CD4-positive, alpha-beta T cell treated with Interleukin-4 for 1 hour (primary cell): ENCODE measurements at places on chromosomes 13 and 19.

DNA sequence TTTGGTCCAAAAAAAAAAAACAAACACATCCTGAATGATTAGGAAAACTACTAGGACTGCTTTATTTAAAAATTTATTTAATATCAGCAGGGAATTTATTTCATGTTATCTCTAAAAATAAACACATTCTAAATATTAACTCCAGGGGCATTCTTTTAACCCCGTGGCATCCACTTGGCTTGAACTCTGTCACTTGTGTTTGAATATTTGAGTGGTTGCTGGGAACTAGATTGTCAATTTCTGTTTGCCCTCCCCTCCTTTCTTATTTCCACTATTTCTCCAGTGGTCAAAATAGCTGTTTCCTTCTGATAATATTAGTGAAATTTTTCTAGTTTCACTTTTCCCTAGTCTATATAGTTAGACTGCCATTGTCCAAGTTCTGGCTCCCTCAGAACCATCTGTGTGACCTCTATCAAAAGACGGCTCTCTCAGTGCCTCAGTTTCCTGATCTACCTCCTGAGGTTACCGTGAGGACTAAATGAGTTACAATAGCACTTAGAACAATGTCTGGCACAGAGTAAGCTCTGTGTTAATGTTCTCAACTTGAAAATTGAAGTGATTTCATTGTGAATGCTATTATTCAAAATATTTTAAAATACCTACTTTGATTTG lies 107.3 kb downstream of the FGF14 start:
- no peak for DNase-seq

- DNase-seq = no peak
Measured at GRCh38 chr13:31538067-31539042, 201.0 kb upstream of the RXFP2 start.

DNA sequence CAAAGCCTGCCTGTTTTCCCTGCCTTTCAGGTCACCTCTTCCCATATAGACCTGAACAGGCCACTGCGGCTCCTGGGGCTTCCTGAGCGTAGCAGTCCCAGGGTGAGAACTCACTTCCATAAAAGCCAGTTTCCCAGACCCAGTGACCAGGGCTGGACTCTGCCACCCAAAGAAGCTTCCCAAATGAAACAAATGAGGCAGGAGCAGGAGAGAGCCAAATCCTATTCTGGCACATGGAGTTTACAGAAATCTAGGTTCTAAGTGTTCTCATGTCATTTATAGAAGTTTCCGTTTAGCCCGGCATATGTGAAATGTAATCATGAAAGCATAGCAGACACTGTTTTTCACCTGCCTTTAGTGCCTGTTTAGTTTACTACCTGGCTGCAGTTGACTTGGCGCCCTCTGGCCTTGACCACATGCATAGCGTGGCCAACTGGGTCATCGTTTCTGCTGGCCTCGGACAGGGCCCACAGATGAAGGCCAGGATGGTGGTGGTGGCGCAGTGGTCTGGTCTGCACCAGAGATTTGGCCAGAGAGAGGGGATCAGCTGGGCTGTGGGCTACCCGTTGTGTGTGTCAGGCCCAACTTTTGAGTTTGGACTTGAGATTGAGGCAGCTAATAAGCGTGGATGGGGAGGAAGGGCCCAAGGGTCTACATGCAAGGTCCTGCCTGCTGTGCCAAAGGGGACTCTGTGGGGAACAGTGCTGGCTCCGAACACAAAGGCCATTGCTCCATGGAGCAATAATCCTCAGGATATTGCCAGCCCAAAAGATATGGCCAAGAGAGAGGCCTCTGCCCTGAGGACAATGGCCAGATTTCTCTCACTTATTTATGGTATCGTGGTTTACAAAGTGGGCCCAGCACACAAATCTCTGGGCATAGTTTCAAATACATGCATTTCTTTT lies 43.3 kb downstream of the NFIX start:
- DNase-seq = no peak

DNA sequence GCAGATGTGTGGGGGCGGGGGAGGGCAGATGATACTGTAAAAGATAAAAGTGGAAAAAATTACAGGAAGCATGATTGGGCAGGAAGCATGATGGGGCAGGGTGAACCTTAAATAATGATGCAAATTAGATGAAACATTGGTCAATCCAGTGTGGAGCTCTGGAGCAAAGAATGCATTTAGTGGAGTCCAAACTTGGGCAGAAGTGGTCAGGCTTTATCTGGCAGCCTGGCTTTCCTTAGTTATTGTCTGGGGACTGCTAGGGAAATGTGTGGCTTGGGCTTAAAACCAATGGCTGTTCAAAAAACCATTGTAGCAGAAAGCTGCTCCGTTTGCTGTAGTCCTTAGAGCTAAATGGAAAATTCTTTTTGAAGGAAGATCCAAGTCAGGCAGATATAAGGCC lies 1077.3 kb upstream of the MIR17HG start:
- no peak for DNase-seq

DNA sequence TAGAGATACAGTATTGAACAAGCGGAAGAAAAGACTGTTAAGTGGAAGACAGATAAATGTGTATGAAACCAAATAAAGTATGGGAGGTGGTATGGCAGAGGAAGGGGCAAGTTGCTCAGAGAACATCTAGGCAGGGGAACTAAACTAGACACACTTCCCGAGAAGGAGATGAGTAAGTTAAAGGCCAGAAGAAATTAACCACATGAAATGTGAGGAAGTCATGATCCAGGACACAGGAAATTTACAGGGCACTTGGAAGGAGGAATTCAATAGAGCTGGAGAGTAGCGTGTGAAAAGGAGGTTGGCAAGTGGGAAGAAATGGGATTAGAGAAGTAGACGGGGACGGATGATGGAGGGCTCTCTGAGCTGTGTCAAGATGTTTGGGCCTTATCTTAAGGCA lies 208.8 kb downstream of the COG6 start:
- no peak for DNase-seq

DNA sequence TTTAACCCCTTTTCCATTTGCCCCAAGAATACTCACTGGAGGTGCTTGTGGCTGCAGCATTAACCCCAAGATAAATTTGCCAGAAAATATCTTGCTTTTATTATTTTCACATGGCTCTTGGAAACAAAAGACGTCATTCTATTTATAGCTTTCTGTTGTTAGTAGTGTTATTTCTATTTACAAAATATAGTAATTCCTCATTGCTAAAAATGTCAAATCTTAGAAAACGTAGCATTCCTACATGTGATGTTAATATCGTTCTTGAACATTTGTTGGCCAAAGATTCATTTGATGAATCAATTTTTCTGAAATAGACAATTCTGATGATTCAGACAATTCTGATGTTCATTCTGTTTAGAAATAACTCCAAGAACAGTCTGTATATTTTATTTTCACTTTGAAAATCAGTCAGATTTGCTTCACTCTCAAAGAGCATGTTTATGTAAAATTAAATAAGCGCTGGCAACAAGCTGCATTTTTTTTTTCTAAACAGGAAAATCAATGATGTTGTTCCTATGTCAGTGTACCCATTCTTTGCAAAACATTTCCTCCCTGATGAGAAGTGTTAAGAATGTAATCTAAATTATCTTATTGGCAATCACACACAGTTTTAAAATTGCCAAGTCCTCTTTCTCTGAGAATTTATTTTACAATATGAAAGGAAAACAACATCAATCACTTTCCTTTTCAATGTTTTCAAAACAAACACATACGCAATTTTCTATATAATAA lies 334.0 kb downstream of the KCTD12 start:
- DNase-seq = no peak

DNA sequence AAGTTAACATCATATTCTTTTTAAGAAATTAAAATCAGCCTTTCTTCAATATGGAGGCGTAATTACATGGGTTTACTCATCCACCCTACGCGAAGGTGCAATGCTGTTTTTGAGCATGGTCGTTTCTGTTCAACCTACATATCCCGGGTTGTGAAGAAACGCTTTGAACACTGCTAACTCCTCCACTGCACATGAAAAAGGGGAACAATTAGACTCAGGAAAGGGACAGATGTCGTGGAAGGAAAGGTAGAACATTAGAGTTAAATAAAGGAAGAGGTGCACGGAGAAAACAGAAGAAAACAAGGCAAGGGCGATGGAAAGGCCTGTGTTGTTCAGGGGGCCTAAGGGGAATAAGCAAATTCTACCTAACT lies 4.1 kb downstream of the ZIC5 start:
- no peak for DNase-seq

- no peak for DNase-seq
Measured at GRCh38 chr13:108728370-108728769, 99.0 kb downstream of the MYO16 start.

DNA sequence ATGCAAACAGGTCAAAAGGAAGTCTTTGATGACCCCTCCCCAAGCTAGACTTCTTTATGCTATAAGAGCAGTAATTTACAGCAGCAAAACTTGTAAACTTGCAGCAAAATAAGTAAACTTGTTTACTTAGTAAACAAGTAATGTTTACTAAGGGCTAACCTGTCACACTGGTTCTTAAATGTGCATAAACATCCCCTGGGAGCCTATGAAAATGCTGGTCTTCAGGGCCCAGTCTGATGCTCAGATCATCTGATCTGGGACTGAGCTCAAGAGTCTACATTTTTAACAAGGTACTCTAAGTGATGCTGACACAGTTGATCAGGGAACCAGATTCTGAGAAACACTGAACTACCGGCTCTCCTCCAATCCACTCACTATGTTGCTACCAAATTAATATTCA lies 53.4 kb downstream of the MTMR6 start:
- DNase-seq = no peak

GRCh38 chr13:113129921-113130750 lies 7.5 kb downstream of the F10 start:
- peak; percentile 26 for DNase-seq

GRCh38 chr13:102558029-102558428 lies 38.8 kb upstream of the TPP2 start:
- no peak for DNase-seq

DNA sequence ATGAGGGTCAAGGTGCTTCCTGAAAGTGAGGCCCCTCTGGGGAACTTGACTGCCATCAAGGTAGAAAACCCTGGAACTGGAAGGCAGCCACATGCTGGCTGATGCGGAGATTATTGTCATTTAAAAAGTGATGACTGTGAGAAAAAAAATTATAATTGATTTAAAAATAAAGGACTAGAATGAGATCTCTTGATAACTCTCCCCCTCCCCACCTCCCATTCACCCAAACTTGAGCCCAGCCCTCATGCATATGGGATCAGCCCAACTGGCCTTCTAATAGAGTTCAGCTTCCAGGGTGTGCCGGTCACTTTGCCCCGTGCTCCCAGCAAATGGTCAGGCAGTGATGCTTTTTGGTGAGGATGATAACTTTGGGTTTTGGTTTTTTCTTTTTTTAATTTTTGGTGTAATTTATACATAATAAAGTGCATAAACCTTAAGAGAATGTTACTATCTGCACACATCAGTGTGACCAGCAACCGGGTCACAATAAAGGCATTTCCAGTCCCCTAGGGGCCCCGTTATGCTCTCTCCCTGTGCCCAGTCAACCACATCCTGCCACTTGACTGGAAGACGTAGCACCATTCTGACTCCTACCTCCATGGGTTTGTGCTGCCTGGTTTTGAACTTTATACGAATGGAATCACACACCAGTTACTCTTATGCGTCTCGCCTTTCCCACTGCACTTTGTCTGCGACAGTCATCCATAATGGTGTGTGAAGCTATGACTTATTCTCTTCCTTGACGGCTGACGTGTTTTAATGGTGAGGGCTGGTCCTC lies 187.9 kb downstream of the USP12 start:
- no peak for DNase-seq

DNA sequence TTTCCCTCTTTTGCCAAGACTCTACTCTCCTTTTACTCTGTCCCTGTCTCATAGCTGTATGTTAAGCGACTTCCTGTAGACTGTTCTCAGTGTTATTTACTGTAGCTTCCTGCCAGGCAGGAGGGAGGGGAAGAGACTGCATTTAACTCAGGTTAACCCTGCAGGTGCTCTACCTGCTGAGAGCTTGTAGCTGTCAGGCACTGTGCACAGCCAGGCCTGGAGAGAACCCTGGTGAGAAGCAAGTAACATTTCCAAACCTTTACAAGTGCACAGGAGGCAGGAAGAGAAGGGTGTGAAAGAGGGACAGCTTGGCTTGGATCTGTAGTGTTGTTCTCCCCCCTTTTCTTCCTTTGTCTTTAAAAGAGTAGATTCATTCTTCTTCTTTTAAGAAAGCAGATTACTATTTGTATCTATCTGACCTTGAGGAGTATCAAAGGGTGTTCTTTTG lies 167.1 kb downstream of the LMO7 start:
- DNase-seq = no peak

DNA sequence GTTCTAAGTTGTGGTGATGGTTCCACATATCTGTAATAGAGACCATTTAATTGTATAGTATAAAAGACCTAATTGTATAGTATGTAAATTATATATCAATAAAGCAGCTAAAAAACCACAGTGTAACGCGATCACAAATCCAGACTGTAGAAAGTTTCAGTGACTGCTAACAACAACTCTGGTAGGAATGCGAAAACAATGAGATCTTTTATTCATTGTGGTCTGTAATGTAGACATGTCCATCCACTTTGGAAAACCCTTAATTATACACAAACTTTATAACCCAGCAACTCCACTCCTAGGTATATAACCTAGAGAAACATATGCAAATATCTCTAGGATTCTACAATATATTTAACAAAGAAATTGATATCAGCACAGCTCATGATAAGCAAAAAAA lies 549.5 kb downstream of the SLITRK1 start:
- no peak for DNase-seq

DNA sequence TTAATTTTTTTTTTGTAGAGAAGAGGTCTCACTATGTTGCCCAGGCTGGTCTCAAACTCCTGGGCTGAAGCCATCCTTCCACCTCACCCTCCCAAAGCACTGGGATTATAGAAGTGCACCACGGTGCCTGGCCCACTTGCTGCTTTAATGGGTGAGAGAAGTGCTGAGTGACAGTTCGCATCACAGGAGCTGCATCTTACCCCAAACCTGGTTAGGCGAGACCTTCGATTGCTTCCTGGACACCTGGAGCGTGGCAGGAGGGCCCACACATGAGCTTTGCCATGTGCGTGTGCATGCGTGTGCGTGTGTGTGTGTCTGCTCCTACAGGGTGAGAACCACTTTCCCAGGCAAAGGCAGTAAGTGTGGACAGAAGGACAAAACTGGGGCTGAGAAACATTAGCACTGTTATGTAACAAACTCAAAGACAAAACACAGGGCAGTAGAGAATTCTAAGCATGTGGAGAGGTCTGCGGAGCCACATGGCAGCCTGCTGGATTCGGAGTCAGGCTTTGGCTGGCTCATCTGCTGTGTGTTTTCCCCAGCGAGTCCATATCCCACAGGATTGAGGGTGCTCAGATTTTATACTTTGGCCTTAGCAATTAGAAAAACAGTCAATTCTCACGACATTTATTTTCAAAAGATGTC lies 11.7 kb upstream of the MTIF3 start:
- DNase-seq = no peak
